ENCODE measurements at places on chromosomes 1 and 21. TPM values are rescaled to one million over a fixed set of nuclear protein-coding genes. Genes with fewer than 3 reads are reported as not detected.

Gene OTUD3
- 5.0 TPM for total RNA-seq

Gene PAPPA2
- not detected for total RNA-seq

Gene UCK2
- total RNA-seq, result 95.0 TPM

Gene TBX19
- 0.57 TPM for total RNA-seq

Gene LRRC41
- total RNA-seq, result 50.2 TPM

Gene B3GALT2
- not detected for total RNA-seq

DNA sequence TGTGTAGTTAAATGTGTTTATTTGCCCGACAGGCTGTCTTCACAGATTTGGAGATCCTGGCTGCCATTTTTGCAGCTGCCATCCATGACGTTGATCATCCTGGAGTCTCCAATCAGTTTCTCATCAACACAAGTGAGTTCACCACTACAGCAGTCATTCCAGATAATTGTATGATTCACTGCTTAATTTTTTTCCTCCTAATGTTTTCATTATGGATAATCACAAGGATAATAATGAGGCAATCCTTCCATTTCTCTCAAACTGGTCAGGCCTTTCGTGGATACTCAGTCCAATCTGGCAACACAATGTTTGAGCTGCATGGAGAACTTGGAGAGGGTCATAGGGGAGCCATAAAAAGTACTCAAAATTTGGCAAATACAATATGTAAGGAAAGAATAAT lies 168.3 kb upstream of the SGIP1 start:
- no peak for DNase-seq

GRCh38 chr1:197392541-197392940 lies 124.5 kb downstream of the CRB1 start:
- DNase-seq, result no peak

DNA sequence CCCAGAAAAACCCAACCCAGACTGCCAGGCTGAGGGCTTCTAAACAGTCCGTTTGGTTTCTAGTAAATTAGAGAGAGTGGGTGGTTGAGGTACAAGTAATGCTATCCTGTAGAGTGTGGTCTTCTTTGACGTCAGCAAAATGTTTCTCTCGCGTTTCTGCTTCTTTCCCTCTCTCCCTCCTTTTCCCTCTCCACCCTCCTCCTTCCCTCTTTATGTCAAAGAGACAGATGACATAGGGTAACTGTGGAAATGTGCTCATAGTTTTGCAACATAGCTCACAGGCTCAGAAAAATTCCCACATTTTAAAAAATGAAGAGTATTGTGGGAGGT lies 158.3 kb downstream of the TOMM20 start:
- DNase-seq, result peak; percentile 78

DNA sequence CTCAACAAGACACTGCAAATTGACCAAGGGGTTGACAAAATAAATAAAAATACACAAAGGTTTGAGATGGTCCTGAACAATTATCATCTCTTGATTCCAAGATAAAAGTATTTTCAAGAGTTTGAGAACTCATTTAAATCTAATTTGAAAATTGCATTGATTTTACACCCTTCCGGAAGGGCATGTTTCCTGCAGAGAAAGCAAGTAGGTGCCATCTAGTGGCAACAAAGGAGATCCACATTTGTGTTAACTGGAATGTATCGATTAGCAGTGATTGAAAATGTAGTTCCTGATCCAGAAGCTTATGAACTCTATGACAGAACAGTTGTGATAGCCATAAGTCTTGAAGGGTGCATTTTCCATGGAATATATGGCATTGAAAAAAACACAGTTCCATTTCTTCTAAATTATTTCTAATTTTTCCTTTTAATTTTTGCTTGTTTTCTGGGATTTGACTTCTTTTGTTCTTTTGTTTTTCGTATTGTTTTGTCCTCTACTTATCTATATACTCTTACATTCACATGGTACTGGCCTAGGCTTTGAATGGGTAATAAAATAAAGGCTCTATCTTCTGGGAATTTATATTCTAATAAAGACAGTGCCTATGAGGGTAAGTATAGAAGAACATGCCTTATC lies 143.7 kb downstream of the DNM3 start:
- peak; percentile 12 for DNase-seq

DNA sequence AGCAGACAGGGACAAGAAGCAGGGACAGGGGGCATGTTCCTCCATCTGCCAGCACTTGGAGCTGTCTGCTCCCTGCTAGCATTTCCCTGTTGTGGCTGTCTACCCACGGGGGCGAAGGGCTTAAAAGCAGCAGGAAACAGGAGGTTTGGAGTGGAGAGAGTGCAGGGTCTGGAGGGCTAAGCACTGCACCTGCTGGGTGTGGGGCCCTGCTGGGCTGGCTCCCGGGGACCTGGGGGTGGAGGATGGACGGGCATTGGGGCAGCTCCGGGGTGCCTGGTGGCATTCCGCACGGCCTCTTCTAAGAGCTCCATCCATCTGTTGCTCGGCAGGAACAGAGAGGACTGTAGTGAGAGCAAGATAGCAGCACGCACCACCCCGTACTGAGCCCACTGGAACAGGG lies 21.2 kb downstream of the LRRC71 start:
- DNase-seq, result no peak

- DNase-seq, result peak; percentile 75
These were observed 60.0 kb upstream of the ATP5PO start for GRCh38 chr21:33975548-33976081.

GRCh38 chr1:109905491-109905890 lies 5.2 kb upstream of the CSF1 start:
- DNase-seq, result no peak

GRCh38 chr21:43771698-43772424 lies 4.2 kb downstream of the CSTB start:
- peak; percentile 71 for DNase-seq

DNA sequence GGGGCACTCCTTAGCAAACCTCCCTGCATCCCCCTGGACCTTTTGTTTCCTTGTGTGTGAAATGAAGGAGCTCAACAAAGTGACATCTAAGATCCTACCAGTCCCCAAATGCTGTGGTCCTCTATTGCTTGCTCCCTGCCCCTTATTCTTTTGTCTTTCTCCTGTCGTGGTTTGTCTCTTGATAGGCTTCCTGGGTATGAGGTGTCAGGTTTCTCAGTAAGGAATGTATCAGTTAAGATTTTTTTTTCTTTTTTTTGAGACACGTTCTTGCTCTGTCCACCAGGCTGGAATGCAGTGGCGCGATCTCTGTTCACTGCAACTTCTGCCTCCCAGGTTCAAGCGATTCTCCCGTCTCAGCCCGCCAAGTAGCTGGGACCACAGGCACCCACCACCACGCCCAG lies 16.8 kb downstream of the CNIH3 start:
- DNase-seq, result peak; percentile 48
